ENCODE measurements at places on chromosomes 2 and 18. TPM values are rescaled to one million over a fixed set of nuclear protein-coding genes. Genes with fewer than 3 reads are reported as not detected.

Gene DOK6
- total RNA-seq, result not detected

Gene KIF5C
- 0.41 TPM for total RNA-seq

Gene C2orf80
- not detected for total RNA-seq

Gene ATG16L1
- total RNA-seq, result 47.5 TPM

Gene PLCD4
- 0.30 TPM for total RNA-seq

Gene C2orf81
- 2.8 TPM for total RNA-seq
